Amniotic stem cell (primary cell): ENCODE measurements at places on chromosomes 6 and 20.
A peak's percentile ranks its signal among the peaks of the same experiment; 100 is the strongest.

- no peak for DNase-seq
Measured at GRCh38 chr6:29764422-29765196, 41.4 kb downstream of the HLA-F start.

DNA sequence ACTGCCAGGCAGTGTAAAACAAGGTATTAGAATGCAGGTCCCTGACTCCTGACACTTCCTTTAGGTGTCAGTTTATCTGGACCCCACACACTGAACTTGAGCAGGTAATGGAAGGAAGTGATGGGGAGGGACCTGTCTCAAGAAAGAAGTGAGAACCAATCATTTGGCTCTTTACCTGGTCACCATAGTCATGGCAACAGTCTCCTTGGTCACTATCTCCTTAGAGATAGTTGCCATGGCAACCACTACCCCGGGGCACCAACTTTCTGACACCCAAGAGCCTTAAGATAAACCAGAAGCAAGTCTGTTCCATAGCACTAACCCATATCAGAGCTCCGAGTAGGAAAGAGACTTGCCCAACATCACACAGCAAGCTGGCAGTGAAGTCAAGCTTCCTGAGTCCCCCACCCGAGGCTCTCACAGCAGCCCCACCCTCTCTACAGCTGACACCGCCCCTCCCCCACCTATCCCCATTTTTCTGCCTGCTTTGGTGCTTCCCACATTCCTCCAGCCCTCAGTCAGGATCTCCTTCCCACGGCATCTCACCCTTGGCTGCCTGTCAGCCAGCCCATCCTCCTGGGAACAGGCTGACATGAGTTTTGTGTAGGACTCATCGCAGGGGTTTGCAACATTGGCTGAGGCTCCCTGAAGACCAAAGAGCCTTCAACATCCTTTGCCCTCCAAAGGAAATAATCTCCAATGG is 16.3 kb upstream of the HM13 start:
- no peak for DNase-seq

- DNase-seq: no peak
Measured at GRCh38 chr6:52305948-52306767, 21.6 kb upstream of the MCM3 start.

DNA sequence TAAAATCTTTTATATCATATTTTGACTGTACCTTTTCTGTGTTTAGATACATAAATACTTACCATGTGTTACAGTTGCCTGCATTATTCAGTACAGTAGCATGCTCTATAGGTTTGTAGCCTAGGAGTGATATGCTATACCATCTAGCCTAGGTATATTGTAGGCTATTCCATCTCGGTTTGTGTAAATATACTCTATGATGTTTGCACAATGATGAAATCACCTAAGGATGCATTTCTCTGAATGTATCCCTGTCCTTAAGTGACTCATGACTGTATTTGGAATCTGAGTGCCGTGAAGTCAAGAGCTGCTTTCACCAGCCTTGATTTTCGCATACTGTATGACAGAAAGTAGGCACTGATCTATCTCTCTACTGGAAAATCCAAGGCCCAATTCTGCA is 129.9 kb downstream of the UTRN start:
- DNase-seq: peak; percentile 29

GRCh38 chr20:45156713-45157112 is 18.0 kb upstream of the PI3 start:
- DNase-seq: no peak

- DNase-seq: peak; percentile 72
Measured at GRCh38 chr20:53900380-53900999, 169.9 kb downstream of the BCAS1 start.

DNA sequence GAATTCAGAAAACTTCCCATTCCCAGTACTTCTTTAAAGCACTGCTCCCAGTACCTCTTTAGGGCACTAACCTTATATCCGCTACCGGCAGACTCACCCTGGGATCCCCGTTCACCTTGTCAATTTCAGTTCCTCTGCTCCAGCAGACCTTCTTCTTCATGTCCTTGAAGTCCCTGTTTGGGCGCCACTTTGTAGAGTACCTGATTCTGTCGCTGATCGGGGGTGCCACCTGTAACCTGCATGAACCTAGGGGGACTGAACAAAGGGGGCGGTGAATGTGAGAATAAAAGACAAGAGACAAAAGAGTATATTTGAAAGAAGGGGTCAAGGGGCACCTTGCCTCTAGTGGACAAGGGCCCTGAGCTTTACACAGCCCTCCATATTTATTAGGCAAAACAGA is 4.9 kb upstream of the GINS1 start:
- no peak for DNase-seq

- DNase-seq: no peak
Measured at GRCh38 chr6:96786336-96786735, 50.9 kb downstream of the GPR63 start.

DNA sequence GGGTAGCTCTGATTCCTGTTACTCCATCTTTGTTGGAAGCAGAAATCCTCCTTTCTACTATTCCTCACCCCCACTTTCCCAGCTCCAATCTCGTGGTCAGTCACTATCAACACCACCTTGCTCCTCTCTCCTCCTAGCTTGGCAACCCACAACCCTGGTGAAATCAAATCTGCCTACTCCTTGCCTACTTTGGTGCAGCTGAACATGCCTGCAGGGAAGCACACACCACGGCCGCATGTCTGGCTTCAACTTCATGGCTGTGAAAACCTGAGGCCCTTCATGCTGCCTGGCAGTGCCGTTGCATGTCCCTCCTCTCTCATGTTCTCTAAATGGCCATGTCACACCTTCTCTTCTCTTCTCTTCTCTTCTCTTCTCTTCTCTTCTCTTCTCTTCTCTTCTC is 112.4 kb upstream of the FOXA2 start:
- DNase-seq: no peak

GRCh38 chr6:108250240-108250866 is 10.5 kb downstream of the SNX3 start:
- no peak for DNase-seq

DNA sequence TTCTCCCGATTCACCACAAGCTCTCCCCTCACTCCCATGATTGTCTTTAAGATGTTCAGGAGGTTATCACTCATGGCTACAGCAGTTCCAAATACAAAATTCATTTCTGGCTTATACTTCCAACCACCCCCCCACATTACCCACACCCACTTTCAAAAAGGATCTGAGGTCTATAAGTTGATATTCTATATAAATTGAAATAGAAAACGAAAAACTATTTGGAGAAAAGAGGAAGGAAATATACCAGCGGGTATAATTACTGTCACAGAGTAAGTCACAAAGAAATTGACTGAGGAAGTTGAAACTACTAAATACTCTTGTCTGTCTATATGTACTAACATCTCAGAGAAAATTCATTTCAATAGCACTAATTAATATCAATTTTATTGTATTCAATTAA is 112.7 kb upstream of the TNFAIP3 start:
- DNase-seq: no peak

- no peak for DNase-seq
Measured at GRCh38 chr6:122861594-122861993, 72.5 kb downstream of the SMPDL3A start.

- no peak for DNase-seq
Measured at GRCh38 chr6:10999994-11000393, 44.1 kb downstream of the ELOVL2 start.

DNA sequence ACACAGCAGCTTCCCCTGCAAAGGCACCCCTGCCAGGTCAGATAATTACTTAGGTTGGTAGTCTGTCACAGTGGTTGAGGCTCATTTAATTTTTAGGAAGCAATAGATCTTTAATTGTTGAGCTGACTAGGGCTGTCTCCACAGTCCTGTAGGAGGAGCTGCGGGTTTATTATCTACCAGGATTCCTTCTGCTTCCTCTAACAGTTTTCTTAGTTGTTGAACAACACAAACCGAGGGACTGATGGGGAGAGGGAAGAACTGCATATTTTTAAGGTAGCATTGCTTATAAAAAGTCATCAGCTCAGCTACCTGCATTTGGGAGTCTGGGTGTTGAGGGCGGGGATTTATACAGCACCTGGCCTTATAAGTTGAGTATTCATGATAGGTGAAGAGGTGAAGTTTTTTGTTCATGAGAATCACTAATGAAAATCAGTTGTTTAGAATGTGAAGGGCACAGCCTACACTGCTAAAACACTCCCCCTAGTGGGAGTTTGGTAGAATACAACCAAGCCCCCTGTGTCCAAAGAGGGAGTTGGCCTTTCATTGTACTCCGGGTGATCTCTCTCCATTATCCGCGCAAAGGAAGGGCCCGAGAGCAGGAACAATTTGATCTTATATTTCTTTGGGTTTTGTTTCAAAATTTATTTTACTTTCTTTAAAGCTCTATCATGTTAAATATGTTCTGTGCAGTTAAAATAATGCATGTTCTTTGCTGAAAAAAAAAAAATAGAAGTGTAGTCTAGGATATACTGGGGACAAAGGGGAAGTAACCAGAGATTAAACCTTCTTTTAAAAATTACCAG is 69.6 kb downstream of the SSR1 start:
- DNase-seq: no peak

DNA sequence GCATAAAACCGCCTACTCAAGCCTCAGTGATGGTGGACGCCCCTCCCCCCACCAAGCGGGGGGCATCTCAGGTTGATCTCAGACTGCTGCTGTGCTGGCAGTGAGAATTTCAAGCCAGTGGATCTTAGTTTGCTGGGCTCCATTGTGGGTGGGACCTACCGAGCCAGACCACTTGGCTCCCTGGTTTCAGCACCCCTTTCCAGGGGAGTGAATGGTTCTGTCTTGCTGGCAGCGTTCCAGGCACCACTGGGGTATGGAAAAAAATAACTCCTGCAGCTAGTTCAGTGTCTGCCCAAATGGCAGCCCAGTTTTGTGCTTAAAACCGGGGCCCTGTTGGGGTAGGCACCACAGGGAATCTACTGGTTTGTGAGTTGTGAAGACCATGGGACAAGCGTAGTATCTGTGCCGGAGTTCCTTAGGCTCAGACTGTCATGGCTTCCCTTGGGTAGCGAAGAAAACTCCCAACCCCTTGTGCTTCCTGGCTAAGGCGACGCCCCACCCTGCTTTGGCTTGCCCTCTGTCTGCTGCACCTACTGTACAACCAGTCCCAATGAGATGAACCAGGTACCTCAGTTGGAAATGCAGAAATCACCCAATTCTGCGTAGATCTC is 1334.5 kb upstream of the ADGRB3 start:
- no peak for DNase-seq

DNA sequence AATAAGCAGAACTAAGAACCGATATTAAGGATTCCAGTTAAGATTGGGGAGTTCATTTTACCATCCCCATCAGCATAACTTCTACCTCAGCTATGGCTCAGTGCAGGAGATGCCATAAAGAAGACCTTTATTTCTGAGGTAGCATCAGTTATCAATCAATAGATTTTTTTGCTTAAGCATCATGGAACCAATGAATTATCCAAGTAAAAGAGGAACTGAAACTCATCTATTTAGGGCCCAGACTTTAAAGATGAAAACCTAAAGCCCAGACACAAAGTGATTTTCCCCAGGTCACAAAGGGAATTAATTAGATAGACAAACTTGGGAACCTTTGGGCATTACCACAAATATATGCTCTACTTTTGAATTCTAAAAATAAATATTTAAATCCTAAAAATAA is 59.2 kb upstream of the TINAG start:
- DNase-seq: no peak

DNA sequence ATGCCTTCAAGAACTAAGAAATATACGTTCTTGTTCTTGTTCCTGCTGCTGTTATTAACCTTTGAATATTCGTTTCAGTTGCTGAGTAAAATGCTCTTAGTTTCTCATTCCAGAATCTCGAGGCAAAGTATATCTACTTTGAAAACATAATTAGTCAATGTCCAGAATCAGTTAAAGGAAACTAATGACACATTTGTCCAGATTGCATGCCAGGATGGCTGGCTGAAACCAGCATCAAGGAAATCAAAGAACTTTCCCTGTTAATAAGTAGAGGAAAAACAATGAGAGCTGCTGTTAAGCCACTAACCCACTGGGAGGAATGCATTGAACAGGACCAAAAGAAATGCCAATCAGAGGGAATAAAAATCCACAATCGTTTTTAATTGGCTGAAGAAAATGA is 196.9 kb downstream of the ALDH8A1 start:
- no peak for DNase-seq

DNA sequence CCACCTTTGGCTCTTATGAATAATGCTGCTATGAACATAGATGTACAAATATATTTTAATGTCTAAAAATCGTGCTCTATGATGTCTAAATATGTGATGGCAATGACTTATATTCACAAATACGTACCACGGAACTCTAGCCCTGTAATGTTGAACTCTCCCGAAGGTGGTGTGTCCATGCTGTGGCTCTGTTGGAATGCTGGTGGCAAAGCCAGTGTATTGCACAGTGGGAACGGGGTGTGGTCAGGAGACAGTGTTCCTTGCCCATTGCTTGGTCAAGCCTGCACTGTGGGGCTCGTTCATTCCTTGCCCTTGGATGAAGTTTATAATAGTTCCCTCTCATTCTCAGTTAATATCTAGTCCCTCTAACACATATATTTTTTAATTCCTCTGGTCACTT is 109.6 kb downstream of the MTHFD1L start:
- DNase-seq: no peak
